ENCODE measurements at places on chromosomes 6 and 20. TPM values are rescaled to one million over a fixed set of nuclear protein-coding genes. Genes with fewer than 3 reads are reported as not detected.

Gene RWDD1
- polyA plus RNA-seq, result 304 TPM

Gene C6orf132
- polyA plus RNA-seq, result not detected

Gene CABLES2
- 1.8 TPM for polyA plus RNA-seq

Gene SSTR4
- polyA plus RNA-seq, result not detected

Gene TCP11
- 0.94 TPM for polyA plus RNA-seq

Gene LTB
- not detected for polyA plus RNA-seq

Gene GJA10
- polyA plus RNA-seq, result not detected

Gene HTR1B
- polyA plus RNA-seq, result not detected

Gene IRF4
- not detected for polyA plus RNA-seq

Gene OPRL1
- not detected for polyA plus RNA-seq

Gene KIF25
- 13.7 TPM for polyA plus RNA-seq

Gene RNF182
- 9.5 TPM for polyA plus RNA-seq

Gene NUP43
- polyA plus RNA-seq, result 9.1 TPM

Gene SAPCD1
- not detected for polyA plus RNA-seq
